ENCODE measurements at places on chromosomes 13 and 19.

- H3K27ac ChIP-seq, result no peak overlapping the region
- H3K4me3 ChIP-seq, result no peak overlapping the region
- H3K27me3 ChIP-seq, result no peaks in the 10 kb centered on the region
- no peak for DNase-seq
- no peaks in the 10 kb centered on the region for H3K4me1 ChIP-seq
- no peaks in the 10 kb centered on the region for H3K36me3 ChIP-seq
Observed at GRCh38 chr13:80989747-80990146, 648.8 kb upstream of the SPRY2 start.

DNA sequence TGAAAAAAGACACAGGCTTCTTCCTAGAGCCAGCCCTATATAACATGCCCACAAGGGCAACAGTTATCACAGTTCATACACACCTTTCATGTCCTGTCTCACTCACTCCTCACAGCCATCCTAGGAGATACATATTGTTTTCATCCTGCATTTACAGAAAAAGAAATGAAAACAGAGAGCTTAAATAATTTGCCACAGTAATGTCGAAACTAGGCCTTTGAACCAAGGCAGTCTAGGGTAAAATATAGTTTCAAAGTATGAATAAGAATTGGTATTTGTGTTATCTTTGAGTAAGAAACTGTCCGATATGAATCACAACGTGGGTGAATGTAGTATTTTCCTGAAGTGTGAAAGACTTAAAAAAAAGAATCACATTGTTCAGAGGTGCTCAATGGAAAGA is 26.8 kb downstream of the CLDN10 start:
- DNase-seq, result no peak
- H3K36me3 ChIP-seq, result peaks cover 27% of the 10 kb centered on the region
- no peak overlapping the region for H3K27ac ChIP-seq
- no peaks in the 10 kb centered on the region for H3K4me1 ChIP-seq

DNA sequence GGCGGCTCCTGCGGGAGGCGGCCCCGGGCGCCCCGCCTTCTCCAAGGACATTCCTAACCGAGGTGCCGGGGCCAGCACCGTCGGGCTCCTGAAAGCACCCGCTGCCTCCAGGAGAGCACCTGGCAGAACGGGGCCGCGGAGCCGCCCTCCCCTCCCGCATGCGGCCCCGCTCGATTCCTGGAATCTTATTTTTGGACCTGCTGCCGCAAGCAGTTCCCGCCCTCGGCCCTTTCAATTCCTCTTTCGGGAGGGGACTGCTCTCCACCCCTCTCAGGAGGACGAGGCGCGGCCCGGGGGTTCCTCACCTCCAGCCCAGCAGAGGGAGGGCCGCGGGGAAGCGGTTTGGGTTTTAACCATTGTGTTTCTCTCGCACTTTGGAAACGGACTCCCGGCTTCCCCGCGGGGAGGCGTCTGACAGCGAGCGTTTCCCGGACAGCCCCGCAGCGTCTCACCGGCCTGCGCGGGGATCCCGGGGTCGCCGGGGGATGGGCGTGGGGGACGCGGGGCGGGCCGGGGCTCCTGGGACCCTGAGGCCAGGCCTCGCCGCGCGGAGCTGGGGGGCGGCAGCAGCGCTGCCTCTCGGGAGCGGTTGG is 849 bp downstream of the GAS6 start:
- H3K4me1 ChIP-seq, result peaks cover 34% of the 10 kb centered on the region
- H3K27me3 ChIP-seq, result peaks cover 10% of the 10 kb centered on the region
- peak overlapping the region; percentile 96 for H3K4me3 ChIP-seq
- H3K27ac ChIP-seq, result peak overlapping the region; percentile 88

- peak; percentile 60 for DNase-seq
- peak within 1 kb of the TSS; percentile 95 for H3K4me3 ChIP-seq
- H3K36me3 ChIP-seq, result peaks cover 20% of the 10 kb centered on the region
Observed at GRCh38 chr19:57947419-57948134, at the start of gene ZNF256. ZNF256 (minus strand) TSS chr19:57947706; CDS start chr19:57947474, 232 bp downstream.

DNA sequence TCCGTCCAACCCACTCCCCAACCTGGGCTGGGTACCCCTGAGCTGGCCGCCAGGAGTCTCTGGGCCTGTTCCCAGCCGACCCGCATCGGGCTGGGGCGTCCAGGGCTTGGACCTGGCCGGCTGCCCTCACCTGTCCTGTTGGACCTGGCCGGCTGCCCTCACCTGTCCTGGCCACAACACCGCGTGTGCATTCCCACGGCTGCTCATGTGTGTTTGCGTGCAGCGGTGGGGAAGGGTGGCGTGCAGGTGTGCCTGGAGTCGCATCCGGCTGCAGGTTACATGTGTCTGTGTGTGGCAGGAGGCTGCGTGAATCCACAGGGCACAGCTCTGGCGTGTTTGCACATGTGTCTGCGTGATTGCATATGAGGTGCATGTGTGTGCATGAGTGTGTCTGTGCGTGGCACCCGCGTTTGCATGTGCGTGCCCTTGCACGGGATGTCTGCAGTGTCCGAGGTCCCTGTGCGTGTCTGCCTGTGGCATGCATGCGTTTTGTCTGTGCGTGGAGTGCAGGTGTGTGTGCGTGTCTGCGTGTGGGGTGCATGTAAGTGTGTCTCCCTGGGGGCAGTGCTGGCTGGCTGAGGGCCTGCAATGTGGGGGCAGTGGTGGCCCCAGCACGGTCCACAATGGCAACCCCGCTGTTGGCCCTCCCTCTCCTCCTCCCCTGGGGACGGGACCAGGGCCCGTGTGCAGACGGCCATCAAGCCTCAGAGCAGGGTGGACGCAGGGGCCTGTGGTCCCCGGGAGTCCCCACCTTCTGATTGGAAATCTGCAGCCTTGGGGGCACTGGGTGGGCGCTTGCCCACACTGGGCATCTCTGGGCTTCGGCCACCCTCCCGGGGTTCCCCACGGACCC is 3.4 kb downstream of the EFNA2 start:
- no peak overlapping the region for H3K4me3 ChIP-seq
- no peaks in the 10 kb centered on the region for H3K36me3 ChIP-seq
- no peaks in the 10 kb centered on the region for H3K4me1 ChIP-seq
- H3K27me3 ChIP-seq, result peaks cover 15% of the 10 kb centered on the region
- DNase-seq, result no peak

GRCh38 chr13:101492251-101492910 is 39.9 kb downstream of the ITGBL1 start:
- no peaks in the 10 kb centered on the region for H3K36me3 ChIP-seq
- no peaks in the 10 kb centered on the region for H3K4me1 ChIP-seq
- H3K27ac ChIP-seq, result no peak overlapping the region
- H3K4me3 ChIP-seq, result no peak overlapping the region
- no peak for DNase-seq

GRCh38 chr13:24617256-24618010 is 62.8 kb upstream of the ATP12A start:
- H3K27me3 ChIP-seq, result no peaks in the 10 kb centered on the region
- no peaks in the 10 kb centered on the region for H3K4me1 ChIP-seq
- H3K4me3 ChIP-seq, result no peak overlapping the region
- H3K27ac ChIP-seq, result no peak overlapping the region
- DNase-seq, result no peak

GRCh38 chr19:47813304-47813994 is 8.3 kb upstream of the CRX start:
- no peak overlapping the region for H3K27ac ChIP-seq
- no peak overlapping the region for H3K4me3 ChIP-seq
- H3K4me1 ChIP-seq, result no peaks in the 10 kb centered on the region
- no peaks in the 10 kb centered on the region for H3K36me3 ChIP-seq

DNA sequence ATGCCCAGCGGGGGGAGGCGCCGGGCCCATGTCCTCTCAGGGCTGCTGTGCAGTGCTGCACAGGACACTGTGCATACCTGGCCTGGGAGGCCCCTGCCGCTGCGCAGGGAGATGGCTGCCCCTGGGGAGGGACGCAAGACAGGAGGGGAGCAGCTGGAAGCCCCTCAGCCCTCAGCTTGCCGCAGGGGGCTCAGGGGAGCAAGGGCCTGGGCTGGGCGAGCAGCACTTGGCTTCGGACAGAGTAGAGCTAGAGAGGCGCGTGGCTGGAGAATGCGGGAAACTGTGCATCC is 10.9 kb downstream of the CHERP start:
- H3K27me3 ChIP-seq, result no peaks in the 10 kb centered on the region
- no peak overlapping the region for H3K27ac ChIP-seq
- H3K36me3 ChIP-seq, result peaks cover 53% of the 10 kb centered on the region
- DNase-seq, result no peak

GRCh38 chr13:23352161-23352560 is 81.3 kb downstream of the SACS start:
- no peak for DNase-seq
- peaks cover 20% of the 10 kb centered on the region for H3K4me1 ChIP-seq
- H3K27ac ChIP-seq, result no peak overlapping the region
- H3K27me3 ChIP-seq, result no peaks in the 10 kb centered on the region
- no peak overlapping the region for H3K4me3 ChIP-seq

DNA sequence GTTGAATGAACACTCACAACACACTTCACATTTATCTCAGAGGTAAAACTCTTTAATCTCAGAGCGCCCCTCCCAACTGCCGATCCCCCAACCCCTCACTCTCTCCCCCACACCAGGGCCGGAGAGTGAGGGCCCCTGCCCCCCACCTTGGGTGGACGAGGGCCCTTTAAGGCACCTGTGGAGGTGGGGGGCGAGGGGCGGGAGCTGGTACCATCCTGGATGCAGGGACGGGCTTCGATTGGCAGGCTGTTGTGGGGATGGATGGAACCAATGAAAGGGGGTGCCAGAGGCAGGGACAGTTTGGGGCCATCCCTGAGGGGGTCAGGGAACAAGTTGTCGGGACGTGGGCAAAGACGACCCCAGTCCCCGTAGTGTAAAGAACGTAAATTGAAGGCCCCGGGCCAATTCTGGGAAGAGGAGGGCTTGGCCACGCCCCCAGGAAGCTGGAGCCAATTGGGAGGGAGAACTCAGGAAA is 1.7 kb upstream of the PNKP start:
- peak overlapping the region; percentile 62 for H3K4me3 ChIP-seq
- H3K4me1 ChIP-seq, result peaks cover 43% of the 10 kb centered on the region
- DNase-seq, result no peak
- no peaks in the 10 kb centered on the region for H3K27me3 ChIP-seq
- peak overlapping the region; percentile 97 for H3K27ac ChIP-seq

- H3K4me3 ChIP-seq, result no peak overlapping the region
- DNase-seq, result no peak
- peaks cover 10% of the 10 kb centered on the region for H3K27me3 ChIP-seq
- H3K36me3 ChIP-seq, result no peaks in the 10 kb centered on the region
- no peak overlapping the region for H3K27ac ChIP-seq
Observed at GRCh38 chr19:18230941-18231734, 4.9 kb upstream of the PDE4C start.

GRCh38 chr19:36059180-36059910 is 4.6 kb downstream of the WDR62 start:
- H3K36me3 ChIP-seq, result no peaks in the 10 kb centered on the region
- H3K27me3 ChIP-seq, result no peaks in the 10 kb centered on the region
- H3K4me1 ChIP-seq, result peaks cover 18% of the 10 kb centered on the region

- H3K36me3 ChIP-seq, result no peaks in the 10 kb centered on the region
- no peak for DNase-seq
- no peak overlapping the region for H3K27ac ChIP-seq
- no peaks in the 10 kb centered on the region for H3K27me3 ChIP-seq
- no peaks in the 10 kb centered on the region for H3K4me1 ChIP-seq
- no peak overlapping the region for H3K4me3 ChIP-seq
Observed at GRCh38 chr13:101289764-101290163, 126.5 kb downstream of the NALCN start.

GRCh38 chr13:111654531-111654930 is 334.1 kb downstream of the TEX29 start:
- no peaks in the 10 kb centered on the region for H3K27me3 ChIP-seq
- no peak for DNase-seq
- H3K4me1 ChIP-seq, result no peaks in the 10 kb centered on the region
- no peaks in the 10 kb centered on the region for H3K36me3 ChIP-seq

DNA sequence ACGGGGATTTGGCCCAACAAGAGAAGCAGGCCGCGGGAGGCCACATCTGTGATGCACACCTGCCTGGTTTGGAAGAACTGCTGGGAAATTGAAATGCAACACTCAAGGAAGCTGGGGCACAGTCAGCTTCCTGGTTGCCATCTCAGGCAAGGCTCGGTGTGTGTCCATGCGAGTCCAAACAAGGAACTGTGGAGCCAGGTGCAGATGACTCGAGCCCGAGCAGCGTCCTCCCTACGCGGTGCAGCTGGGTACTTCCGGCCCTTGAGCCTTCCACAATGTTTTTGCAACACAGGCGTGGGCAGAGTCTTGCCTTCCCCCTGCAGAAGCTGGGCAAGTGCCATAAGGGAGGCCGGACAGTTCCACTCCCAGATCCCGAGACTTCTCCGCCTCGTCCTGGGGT is 94.6 kb downstream of the CRYL1 start:
- no peaks in the 10 kb centered on the region for H3K27me3 ChIP-seq
- peaks cover 4% of the 10 kb centered on the region for H3K4me1 ChIP-seq
- no peaks in the 10 kb centered on the region for H3K36me3 ChIP-seq
- peak overlapping the region; percentile 60 for H3K27ac ChIP-seq
- H3K4me3 ChIP-seq, result no peak overlapping the region

DNA sequence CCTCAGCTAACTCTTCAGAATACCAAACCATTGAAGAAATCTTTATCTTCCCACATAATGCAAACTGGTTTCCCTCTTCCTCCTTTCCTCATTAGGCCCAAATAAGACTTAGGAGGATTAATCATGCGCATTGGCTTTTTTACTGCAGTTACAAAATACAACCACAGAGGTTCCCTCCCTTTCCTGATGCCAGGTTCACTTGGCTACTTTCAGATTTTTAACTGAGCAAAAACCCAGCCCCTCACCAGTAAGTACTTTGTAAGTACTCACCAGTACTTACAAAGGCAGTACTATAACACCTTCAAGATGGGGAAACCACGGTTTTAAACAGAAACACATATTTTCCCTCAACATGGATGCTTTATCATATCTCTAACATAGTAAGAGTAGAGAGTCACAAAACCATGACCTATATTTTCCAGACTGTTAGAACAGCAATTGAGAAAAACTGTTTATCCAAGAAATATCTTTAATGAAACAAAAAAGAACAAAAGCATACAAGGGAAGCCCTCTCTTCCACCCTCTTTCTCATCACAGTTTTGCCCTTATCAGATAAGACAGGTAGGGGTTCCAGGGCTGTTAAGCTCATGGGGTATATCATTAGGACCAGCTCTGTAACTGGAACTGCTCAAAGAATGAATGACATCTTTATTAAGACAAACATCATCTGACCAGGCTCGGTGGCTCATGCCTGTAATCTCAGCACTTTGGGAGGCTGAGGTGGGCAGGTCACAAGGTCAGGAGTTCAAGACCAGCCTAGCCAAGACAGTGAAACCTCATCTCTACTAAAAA is 12.7 kb downstream of the FOXO1 start:
- H3K27ac ChIP-seq, result no peak overlapping the region
- H3K36me3 ChIP-seq, result no peaks in the 10 kb centered on the region
- peaks cover 9% of the 10 kb centered on the region for H3K4me1 ChIP-seq
- H3K4me3 ChIP-seq, result no peak overlapping the region
- H3K27me3 ChIP-seq, result no peaks in the 10 kb centered on the region

GRCh38 chr13:44052780-44053184 is 173.1 kb downstream of the LACC1 start:
- H3K4me3 ChIP-seq, result no peak overlapping the region
- DNase-seq, result no peak
- H3K27ac ChIP-seq, result peak overlapping the region; percentile 19
- no peaks in the 10 kb centered on the region for H3K27me3 ChIP-seq
- no peaks in the 10 kb centered on the region for H3K4me1 ChIP-seq
- no peaks in the 10 kb centered on the region for H3K36me3 ChIP-seq

Measured in esophagus squamous epithelium (tissue), 5 donors.